ENCODE measurements at places on chromosomes 4 and X.

DNA sequence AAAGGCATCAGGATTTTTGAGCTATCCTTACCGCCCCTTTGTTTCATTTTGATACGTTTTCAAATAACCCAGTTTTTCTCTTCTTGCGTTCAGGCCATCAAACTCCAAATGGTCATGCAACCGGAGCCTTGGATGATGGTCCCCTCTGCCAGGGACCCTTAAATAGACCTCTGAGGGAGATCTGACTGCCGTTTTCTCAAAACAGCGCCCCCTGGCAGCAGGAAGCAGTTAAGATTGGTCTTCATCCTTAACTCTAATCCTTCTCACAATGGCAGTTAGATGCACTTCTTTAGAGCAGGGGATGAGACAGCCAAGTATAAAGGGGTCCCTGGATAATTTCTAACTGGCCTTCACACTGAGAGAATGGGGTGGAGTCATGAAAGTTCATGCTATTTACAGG lies 525.0 kb upstream of the SPANXN1 start:
- no peak for DNase-seq

DNA sequence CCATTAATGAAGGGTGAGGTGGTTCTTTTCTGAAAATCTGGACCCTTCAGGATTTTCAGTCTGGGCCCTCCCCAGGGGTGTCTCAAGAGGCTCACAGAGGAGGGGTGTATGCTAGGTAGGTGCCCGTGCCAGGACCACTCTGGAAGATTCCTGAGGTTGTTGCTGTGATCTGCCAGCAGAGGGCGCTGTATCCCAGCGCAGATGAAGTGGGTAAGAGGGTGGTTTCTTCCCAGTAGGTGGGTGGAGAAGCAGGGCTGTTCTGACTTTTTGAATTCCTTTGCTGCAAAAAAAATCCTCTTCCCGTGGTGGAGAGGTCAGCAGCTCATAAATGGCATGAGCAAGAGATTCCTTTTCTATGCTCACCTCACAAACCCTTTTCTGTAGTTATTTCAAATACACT lies 51.1 kb downstream of the SCML1 start:
- no peak for DNase-seq

- DNase-seq, result no peak
Observed at GRCh38 chr4:3857269-3857926, 91.2 kb downstream of the ADRA2C start.

DNA sequence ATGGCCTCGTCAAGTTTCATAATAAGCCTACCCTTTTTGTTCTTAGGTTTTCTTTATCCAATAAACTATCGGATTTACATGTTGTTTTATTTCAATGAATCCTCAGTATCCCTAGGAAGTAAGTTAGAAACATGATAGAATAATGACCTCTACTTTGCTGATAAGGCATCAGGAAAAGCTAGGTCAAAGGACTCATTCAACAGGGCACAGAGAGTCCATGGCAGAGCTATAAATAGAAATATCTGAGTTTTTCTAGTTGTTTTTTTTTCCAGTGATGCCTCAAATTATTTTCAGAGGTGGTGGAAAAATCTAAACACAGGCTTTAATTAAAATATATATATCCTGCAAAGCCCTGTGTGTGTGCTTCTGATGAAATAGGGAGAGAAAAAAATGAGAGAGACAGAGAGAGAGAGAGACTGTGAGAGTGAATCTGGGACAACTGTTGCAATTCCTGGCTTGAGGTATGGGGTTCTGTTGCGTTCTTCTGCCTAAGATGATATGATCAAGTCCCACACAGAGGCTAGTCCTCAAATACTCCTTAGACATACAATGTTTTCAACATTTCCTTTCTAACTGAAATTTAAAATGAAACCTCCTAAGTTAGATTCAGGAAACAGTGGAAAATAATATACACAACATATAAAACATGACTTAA lies 139.9 kb downstream of the HDX start:
- DNase-seq, result no peak

DNA sequence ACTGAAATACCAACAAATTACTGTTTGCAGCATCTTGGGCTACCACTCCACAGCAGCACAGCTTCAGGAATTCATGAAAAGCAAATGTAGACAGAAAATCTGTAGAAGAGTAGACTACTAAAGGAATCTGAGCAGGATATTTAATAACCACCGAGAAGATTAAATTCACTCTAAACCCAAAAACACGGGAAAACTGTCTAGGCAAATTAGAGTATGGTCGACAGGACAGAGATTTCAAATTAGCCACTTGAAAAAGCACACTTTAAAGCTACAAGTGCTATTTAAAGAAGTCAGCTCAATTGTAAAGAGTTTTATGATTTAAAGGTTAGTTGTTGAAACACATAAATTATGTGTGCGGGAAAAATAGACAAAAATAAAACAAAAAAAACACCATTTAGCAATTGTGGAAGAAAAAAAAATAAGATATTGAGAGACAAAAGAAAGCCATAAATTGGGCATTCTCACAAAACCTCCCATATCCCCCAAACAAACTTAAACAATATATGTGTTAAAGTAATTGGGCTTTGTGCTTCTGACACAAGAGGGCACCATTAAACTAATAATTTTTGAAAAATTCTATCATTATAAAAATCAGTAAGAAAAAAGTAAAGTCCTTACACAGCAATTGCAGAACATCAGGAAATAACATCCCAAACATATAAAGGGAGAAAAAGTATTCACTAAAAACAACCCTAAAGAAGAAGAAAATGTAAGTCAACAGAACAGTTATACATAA lies 880.8 kb downstream of the TECRL start:
- no peak for DNase-seq

- DNase-seq, result no peak
Observed at GRCh38 chr4:165364452-165365080, 14.2 kb upstream of the CPE start.

Measured in vagina (tissue), 2 donors.